ENCODE measurements at places on chromosomes 2 and 18.
A peak's percentile ranks its signal among the peaks of the same experiment; 100 is the strongest.

- no peak for DNase-seq
Observed at GRCh38 chr2:229679393-229680125, 34.8 kb downstream of the DNER start.

DNA sequence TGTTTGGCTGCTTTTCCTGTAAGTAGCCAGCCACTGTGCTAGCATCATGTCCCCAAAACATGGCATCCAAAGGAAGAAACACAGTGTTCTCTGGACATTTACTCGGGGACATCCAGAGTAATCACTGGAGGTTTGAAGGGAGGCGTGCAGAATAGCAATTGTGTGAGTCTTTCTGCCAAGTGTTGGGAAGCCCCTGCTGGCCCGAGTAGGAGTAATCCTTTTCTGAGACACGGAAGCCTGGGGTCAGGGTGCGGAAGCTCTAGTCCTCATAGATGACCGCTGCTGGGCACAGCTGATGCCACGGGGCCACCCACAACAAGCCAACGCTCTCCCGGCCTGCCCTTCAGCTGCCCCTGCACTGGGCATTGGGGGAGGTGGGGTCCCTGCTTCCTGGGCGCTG, 24.8 kb upstream of the HDAC4 start:
- DNase-seq: no peak

- peak; percentile 78 for DNase-seq
Observed at GRCh38 chr2:201233192-201233811, 27.0 kb upstream of the CASP8 start.

- DNase-seq: no peak
Observed at GRCh38 chr2:218783688-218784087, 1.7 kb downstream of the CYP27A1 start.

- DNase-seq: no peak
Observed at GRCh38 chr2:109194620-109194937, 65.6 kb downstream of the SH3RF3 start.

GRCh38 chr18:79690586-79691482, 11.2 kb downstream of the CTDP1 start:
- no peak for DNase-seq

- no peak for DNase-seq
Observed at GRCh38 chr2:53561155-53561554, 206.4 kb upstream of the CHAC2 start.

DNA sequence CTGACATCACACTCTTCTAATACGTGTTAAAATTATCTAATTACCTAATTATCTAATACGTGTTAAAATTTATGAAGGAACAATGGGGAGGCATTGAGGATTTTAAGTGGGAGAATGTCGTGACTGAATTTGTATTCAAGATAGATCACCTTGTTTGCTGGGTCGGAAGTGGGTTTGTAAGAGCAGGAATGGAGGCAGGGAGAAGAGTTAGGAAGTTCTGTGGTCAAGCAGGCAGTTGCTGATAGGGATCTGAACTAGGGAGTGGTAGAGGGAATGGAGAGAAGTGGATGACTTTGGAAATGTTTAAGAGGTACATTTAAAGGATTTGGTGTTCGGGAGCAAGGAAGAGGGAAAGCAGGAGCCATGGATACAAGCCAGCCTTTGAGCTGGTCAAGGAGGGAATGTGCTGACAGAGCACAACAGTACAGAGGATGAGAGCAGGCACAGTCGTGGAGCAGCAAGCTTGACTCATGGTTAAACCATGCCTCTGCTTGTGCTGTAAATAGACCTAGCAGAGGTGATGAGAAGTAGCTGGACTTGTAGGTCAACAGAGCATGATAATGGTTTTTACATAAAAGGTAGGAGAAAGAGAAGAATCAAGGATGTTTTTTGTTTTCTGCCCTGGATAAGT, 16.2 kb downstream of the IL18RAP start:
- no peak for DNase-seq

DNA sequence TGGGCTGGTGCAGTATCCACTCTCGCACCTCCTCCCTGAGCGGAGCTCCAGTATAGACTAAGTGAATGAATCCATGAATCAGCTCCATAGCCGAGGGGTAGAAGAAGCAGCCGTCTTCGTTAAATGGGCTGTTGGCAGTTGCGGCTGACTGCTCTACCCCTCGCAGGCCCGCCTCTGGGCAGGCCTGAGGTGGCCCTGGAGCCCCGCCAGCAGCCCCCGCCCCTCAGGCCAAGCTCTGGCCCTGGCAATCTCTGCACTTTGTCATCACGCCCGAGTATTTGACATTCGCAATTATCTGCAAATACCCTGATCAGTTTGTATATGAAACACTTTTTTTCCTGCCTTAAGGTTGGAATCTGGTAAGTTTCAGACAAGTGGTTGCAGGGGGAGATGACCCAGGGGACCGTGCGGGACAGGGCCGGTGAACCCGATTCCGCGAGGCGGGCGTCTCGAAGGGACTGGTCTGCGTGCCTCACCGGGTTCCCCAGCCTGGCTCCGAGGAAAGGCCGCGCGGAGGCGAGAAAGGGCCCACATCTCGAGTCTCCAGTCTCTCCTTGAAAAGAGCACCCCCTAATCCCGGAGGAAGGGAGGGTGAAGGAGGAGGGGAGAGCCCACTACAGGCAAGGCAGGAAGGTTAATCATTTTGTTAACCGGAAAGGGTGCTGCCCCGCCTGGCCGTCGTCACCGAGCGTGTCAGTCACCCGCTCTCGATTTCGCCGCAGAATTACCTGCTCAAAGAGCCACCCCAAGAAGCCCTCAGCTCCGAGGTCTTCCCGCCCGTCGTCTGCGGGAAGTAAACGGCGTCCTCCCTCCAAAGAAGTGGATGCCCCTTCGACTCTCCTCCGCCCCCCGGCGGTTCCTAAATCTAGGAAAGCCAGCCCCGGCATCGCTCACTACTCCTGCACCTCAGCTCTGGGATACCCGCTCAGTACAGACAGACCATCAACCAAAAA, 11.1 kb upstream of the SATB2 start:
- no peak for DNase-seq

DNA sequence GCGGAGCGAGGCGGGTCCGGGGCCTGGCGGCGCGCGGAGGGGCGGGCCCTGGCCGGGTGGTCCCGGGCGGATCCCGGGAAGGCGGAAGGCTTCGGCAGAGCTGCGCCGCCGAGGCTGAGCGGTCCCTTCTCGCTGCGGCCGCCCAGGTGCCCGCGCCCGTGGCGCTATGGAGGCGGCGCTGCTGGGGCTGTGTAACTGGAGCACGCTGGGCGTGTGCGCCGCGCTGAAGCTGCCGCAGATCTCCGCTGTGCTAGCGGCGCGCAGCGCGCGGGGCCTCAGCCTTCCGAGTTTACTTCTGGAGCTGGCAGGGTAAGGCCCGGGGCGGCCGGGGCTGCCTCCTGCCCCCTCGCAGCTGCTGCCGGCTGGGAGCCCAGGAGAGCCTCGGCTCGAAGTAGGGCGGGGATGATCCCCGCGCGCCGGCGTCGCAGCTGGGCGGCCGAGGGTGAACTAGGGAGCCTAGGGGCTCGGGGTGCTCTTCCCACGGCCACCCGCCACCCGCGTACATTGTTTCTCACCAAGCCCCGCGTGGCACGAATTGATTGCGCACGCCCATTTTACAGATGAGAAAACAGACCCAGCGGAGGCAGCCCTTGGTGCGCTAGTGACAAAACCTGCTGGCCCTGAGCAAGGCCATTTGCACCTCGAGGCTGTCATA, at the start of gene SLC66A3:
SLC66A3 (plus strand) TSS at position 87 of the 655 bp plus-strand sequence; CDS start at position 167, 80 bp downstream.
- no peak for DNase-seq

- no peak for DNase-seq
Observed at GRCh38 chr2:231370749-231371429, 24.6 kb upstream of the B3GNT7 start.

DNA sequence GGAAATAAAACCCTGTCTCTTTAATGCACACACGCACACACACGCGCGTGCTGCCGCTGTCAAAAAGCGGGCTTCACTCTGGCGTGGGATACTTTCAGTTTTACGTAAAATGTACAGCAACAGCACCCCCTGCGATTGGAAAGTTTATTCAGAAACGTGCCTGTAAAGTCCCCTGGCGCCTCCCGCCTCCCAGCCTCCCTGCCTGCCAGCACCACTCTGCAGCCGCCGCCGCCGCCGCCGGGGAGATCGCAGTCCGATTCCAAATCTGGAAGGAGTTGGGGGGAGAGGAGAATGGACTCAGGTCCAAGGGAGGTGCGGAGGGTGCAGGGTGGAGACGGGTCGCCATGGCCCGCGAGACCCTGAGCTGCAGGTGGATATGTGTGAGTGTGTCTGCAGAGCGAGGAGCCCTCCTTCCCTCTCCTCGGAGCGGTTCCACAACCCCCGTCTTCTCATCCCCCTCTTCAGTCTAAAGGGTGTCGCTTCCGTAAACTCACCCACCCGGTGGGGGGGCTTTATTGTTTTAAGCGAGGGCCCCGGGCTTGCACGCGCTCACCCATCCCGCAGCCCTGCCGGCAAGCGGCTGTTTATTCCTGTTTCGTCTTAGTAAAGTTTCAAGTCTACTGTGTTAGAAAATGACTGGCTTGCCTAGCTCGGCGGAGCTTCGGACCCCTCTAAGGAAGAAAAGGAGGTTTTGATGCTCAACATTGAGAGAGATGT, 1.8 kb upstream of the BCL11A start:
- DNase-seq: peak; percentile 29

- no peak for DNase-seq
Observed at GRCh38 chr2:207983641-207984042, 41.7 kb downstream of the PLEKHM3 start.

DNA sequence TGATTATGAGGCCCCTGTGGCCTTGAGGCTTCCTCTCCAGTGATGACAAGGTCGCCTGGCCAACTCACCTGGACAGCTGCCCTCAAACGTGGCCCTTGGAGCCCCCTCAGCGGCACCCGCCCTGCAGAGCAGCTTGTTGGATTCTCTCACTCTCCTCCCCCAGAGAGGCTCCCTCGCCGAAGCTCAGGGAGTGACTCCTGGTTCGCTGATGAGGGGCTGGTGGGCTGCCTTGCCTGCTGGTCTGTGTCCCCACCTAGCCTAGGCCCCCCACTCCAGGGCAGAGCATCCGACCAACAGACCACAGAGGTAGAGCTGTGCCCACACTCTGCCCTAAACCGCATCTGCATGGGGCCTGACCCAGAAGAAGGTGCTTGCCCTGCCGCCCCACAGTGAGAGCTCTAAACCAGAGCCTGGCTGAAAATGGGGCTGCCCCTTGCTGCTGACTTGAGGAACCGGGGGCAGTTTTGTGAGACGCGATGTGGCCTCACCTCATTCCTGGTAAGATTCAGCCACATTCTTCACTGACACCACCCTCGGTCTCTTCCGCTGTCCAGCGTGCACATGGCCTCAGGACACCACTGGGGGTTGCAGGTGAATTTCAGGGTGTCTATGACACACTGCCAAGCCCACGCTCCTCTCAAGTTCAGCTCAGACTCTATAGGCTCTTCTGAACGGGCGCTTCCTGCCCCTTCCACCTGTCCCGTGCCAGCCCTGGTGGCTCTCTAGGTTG, 131.6 kb downstream of the CABLES1 start:
- DNase-seq: no peak

- no peak for DNase-seq
Observed at GRCh38 chr2:65630643-65631042, 198.2 kb upstream of the SPRED2 start.

GRCh38 chr18:44516450-44516849, 164.2 kb upstream of the SETBP1 start:
- DNase-seq: no peak

- DNase-seq: no peak
Observed at GRCh38 chr2:3823748-3824147, 120.4 kb downstream of the DCDC2C start.

- no peak for DNase-seq
Observed at GRCh38 chr2:229521576-229521975, 192.8 kb downstream of the DNER start.

GRCh38 chr2:150222379-150222778, 265.1 kb downstream of the RND3 start:
- DNase-seq: no peak

- DNase-seq: no peak
Observed at GRCh38 chr2:217997510-217997909, 5.3 kb downstream of the TNS1 start.

DNA sequence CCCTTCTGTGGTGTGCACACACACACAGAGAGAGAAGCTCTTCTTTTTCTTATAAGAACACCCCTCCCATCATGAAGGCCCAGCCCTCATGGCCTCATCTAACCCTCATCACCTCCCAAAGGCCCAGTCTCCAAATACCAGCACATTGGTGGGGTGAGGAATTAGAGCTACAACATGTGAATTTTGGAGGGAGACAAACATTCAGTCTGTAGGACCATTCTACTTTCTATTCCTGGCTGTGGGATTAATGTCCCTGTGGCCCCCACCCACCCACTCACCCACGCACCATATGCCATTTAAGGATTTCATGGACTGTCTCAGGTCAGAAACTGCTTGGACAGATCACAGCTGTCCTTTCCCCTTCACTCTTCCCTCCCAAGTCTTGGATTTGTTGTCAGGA, 190.2 kb downstream of the GBX2 start:
- DNase-seq: no peak

DNA sequence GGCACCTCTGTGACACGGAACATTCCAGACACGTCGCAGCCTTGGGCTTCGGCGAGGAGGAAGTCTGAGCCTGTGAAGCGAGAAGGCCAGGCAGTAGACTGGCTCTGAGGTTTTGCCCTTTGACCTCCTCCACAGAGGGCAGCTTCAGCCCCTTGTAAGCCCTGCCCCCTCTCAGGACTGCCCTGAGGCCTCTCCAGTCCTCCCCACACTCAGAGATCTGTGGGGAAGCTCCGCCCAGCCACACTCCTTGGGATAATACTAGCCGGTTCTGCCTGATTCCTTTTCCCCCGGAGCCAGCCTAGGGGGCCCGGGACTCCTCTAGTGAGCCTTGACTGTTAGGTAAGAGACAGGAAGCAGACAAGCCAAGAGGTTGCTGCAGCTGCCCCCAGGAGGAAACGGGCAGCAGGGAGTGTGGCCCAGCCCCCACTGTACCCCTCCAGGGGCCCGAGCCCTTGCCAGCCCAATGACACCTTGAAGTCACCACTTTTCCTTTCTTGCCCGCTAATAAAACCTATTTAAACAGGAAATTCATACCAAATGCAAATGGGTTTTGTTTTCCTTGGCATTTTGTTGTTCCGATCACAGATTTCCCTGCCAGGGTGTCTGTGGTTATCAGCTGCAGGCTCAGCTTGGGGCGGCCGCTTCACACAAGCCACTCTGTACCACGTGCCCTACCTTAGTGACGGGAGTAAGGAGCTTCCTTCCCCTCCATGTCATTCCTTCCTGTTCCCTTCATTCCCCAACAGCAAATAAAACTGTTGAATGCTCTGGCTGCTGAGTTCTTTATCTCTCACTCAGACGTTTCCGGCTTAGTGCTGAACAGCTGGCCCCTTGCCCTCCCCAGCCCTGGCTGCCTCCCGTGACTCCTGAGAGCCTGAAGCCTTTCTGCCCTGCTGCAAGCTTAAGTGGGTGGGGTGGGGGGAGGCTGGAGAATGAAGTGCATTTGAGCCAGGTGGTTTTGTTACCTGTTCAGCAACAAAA, 124.7 kb downstream of the CABLES1 start:
- no peak for DNase-seq
